ENCODE measurements at places on chromosomes 7 and 10.

GRCh38 chr10:101489355-101489754 lies 98.7 kb downstream of the POLL start:
- DNase-seq, result no peak

DNA sequence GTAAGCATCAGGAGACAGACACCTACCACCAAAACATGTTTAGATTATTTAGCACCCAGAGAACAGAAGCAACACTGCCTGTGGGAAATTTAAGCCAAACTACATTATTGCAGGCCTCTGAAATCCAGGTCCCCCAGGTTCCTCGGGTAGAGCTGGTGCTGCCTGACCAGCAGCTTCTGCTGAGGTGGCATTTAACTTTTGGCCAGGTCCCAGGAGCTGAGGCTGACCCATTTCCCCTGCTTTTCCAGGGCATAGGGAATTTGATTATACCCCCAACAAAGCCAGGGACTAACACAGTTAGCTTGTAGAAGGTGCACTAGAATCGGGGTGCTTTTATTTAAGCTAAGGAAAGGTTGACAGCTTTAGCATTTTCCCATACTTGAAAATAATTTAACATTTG lies 4.7 kb downstream of the LRRC4 start:
- DNase-seq, result no peak

- DNase-seq, result no peak
Measured at GRCh38 chr10:125014086-125014830, 72.3 kb downstream of the ZRANB1 start.

DNA sequence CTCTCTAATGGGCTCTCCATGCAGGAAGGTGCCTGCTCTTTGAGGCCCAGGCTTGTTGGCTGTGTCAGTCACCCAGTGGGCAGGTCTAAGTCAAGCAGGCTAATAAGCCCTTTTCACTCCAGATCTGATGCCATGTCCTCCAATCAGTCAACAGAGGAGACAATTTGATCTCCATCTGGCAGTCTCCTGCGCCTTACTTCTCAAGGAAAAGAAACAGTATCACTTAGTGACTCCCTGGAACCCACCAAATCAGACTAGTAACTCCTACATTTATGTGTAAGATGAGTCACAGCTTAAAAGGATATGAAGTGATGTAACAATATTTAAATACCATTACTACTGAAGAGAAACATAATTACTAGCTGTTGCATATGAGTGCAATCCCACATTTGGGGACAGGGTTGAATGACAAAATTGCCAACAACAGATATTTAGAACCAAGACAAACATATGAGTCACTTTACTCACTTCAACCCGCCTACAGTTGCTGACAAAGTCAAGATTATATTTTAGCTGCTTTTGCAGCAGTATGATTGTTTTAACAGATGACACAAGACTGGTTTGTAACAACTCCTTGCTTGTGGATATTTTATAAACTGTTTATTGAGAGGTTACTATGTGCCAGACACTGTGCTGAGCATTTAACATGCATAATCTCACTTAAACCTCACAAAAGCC lies 72.1 kb downstream of the USP6NL start:
- no peak for DNase-seq

- DNase-seq, result no peak
Measured at GRCh38 chr10:63466144-63466935, 563 bp upstream of the JMJD1C start.

GRCh38 chr7:27576360-27576944 lies 86.2 kb downstream of the HIBADH start:
- DNase-seq, result peak; percentile 25

Data from fibroblast of skin of left quadriceps (primary cell).